Activated CD4-positive, alpha-beta T cell treated with anti-CD3 and anti-CD28 coated beads, Interleukin-2, amount 10 ng/mL, durations not matched to agents 7 days and 5 days (primary cell): ENCODE measurements at places on chromosomes 1 and 21. TPM values are rescaled to one million over a fixed set of nuclear protein-coding genes. Genes with fewer than 3 reads are reported as not detected.

DNA sequence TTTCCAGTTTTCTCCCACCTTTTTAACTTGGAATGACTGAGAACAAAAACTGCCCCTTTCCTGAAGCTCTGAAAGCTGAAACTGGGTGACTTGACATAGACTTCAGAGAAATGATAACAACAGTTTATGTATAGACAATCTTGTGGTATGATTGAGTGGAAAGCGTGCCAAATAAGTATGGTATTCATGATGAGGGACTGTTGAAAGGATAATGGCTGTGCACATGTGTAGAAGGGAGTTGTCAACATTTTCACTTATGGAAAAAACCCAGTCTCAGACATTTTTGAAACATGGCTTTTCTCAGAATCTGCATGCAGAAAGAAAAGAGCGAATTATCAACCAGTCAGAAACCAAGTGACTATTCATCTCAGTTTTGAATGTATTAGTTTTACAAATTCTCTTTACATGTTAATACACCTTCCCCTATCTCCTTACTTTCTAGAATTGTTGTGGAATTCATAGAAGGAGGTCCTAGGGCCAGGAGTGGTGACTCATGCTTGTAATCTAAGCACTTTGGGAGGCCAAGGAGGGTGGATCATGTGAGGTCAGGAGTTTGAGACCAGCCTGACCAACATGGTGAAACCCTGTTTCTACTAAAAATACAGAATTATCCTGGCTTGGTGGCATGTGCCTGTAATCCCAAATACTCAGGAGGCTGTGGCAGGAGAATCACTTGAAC is 261.2 kb downstream of the S1PR1 start:
- no peak for DNase-seq

DNA sequence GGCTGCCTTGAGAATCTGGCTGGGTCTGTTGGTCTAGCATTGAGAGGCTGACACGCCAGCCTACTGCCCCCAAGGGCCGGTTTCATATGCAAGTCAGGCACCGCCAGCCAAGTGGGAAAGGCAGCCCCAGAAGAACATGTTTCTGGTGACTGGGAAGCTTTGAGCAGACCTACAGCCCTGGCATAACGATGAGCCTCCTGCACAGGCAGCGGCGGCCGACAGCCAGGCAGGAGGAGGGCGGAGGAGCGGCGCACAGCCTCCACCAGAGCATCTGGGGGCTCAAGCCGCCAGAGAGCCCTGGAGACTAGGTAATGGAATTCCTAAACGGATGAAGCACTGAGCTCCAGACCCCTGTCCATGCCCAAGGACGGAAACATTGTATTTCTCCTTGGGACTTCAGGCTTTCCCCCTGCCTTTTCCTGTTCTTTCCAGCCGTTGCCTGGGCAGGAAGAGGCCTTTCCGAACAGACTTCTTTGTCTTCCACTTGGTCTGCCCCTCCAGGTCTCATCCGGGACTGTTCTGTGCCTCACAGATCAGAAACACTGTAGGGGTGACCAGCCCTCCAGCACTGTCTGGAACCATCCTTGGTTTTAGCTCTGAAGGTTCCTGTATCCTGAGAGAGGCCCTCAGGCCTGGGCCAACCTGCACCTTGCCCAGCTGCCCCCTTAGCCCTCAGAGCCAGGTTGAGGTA is 59.5 kb downstream of the IRF2BP2 start:
- no peak for DNase-seq

GRCh38 chr1:39167632-39168209 is 36.8 kb upstream of the MACF1 start:
- DNase-seq = no peak

DNA sequence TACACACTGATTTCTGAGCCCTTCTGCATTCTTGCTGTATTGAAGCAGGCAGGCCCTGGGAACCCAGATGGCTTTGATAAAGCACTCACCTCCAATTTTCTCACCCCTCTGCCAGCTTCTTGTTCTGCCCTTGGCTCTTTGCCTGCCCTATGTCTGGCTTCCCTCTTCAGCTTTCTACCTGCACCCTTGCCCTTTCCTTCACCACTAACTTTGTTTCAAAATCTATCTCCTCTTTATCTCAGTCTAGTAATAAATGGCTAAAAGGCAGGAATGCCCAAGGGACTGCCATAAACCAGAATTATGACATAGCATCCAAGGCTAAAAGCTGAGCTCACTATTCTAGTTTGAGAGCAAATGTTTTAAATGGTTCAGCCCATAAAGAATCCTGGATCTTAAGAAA is 178.7 kb downstream of the TNR start:
- no peak for DNase-seq

DNA sequence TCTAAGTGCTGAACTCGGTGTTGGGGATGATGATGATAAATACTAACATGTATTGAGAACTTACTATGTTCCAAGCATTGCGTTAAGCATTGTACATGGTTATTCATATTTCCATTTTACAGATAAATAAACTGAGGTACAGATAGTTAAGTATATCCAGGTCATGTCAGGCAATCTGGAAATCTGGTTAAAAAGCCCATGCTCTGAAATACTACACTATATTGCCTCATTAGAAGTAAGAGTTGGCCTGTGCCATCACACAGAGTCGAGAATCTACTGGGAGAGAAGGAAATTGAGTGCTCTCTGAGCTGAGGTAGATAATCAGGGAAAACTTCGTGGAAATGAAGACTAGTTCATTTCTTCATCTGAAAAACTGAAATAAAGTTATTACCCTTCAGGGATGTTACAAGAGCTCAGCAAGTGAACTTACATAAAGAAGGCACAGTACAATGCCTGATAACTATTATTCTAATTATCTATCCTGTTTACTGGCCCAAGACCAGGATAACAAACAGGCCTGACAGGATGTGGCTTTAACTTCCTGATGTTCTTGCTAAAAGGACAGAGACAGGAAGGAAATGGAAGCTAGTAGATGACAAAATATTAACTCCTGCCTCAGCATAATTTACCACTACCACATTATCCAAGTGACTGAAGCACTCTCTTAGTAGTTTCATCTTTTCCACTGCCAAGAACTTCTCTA is 85.6 kb downstream of the EPS15 start:
- no peak for DNase-seq

GRCh38 chr1:153882296-153882912 is 40.4 kb downstream of the GATAD2B start:
- DNase-seq = no peak

- no peak for DNase-seq
Observed at GRCh38 chr1:44077421-44077820, 41.2 kb upstream of the KLF17 start.

- DNase-seq = no peak
Observed at GRCh38 chr1:228456252-228457016, 30.7 kb upstream of the RNF187 start.

Gene CD34
- 0.05 TPM for total RNA-seq

Gene KRTAP19-1
- total RNA-seq = not detected

Gene SOX13
- 0.60 TPM for total RNA-seq
